ENCODE measurements at places on chromosomes 12 and 14.
A peak's percentile ranks its signal among the peaks of the same experiment; 100 is the strongest.

DNA sequence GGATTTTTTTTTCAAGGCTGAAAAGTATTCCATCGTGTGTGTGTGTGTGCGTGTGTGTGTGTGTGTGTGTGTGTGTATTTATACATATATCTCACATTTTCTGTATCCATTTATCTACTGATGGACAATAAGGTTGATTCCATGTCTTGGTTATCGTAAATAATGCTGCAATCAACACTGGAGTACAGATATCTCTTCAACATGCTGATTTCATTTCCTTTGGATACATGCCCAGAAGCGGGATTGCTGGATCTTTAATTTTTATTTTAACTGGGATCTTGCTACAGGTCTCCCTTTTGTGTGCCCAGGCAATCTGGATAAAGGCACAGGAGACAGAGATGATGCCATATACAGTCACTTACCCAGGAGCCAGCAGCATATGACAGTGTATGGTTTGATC lies 338.1 kb downstream of the SOX5 start:
- DNase-seq, result no peak

- no peak for DNase-seq
Measured at GRCh38 chr12:104299842-104300481, 3.6 kb upstream of the EID3 start.

GRCh38 chr12:24379861-24380521 lies 430.5 kb upstream of the SOX5 start:
- no peak for DNase-seq

DNA sequence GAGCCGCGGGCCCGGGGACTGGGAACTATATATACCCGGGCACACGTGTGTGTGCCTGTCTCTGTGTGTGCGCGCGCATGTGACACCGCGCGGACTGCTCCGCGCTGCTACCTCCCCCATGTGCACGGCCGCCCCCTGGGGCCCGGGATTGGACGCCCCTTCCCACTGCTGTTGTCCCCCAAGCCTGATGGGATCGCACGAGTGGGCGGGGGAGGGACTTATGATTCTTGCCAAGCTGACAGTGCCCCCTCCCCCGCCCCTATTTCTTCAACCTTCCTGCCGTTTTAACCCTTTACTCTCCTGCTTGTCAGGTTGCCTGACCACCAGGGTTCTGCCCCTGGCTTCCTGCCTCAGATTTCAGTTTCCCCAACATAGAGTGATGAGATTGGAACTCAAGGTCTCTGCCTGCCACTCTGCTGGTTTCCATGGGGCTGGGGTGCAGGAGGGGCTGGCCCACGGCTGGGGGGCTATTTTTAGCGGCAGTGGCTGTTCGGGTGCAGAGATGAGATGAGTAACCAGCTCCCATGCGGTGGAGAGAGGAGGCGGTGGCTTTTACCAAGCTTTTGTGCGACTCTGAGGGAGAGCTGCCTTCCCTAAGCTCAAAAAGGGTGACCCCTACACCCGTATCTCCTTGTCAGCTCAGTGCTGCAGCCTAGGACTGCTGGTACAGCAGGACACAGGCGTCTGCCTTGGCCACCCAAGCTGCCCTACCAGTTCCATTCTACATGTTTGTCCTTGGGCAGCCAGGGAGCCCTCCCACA lies at the start of gene DDN:
DDN (minus strand) TSS at position 5 of the 761 bp plus-strand sequence. CDS start 88 bp downstream, outside the sequence.
- DNase-seq, result peak; percentile 81

DNA sequence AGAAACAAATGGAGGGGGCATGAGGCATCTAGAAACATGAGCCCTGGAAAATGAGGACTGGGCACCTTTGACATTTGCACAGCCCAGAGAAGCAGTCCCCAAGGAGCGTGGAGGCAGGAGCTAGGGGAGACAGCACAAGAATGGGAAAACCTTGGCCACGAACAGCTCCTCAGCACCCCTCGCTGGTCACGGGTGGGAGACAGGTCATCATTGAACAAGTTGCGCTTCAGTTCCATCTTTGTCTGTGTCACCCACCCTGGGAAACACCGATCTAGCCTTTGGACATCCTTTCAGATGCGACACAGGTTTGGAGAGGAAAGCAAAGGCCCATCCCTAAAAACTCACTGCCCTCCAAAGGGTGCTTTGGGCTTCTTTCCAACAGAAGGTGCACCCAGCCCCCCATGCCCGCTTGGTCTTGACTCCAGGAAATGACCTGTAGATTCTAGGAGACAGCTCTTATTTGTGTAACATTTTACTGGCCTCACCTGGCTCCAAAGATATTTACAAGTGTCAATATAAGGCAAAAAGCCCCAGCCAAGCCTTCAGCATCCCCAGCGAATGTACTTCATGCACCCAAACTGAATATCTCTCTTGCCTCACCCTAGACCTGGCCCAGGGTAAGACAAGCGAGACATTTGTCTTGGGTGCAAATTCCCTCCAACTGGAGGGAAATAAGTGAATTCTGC lies 28.8 kb upstream of the CLMN start:
- DNase-seq, result no peak

DNA sequence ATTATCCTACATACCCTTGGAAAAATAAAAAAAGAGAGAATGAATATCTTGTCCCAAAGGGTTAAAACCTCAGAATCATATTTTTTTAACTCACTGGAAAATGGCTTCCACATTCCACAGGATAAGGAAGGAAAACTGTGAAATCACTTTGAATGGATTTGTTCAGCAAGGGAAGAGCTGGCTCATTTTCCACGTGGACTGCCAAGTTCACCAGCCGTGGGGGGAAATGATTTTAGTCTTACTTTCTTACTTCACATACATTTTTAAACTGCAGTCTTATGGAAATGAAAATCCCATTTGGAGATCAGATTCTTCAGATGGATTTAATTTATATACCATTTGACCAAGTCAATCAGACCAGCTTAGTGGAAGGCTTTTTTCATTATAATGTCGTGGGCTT lies 29.9 kb upstream of the AEBP2 start:
- no peak for DNase-seq

DNA sequence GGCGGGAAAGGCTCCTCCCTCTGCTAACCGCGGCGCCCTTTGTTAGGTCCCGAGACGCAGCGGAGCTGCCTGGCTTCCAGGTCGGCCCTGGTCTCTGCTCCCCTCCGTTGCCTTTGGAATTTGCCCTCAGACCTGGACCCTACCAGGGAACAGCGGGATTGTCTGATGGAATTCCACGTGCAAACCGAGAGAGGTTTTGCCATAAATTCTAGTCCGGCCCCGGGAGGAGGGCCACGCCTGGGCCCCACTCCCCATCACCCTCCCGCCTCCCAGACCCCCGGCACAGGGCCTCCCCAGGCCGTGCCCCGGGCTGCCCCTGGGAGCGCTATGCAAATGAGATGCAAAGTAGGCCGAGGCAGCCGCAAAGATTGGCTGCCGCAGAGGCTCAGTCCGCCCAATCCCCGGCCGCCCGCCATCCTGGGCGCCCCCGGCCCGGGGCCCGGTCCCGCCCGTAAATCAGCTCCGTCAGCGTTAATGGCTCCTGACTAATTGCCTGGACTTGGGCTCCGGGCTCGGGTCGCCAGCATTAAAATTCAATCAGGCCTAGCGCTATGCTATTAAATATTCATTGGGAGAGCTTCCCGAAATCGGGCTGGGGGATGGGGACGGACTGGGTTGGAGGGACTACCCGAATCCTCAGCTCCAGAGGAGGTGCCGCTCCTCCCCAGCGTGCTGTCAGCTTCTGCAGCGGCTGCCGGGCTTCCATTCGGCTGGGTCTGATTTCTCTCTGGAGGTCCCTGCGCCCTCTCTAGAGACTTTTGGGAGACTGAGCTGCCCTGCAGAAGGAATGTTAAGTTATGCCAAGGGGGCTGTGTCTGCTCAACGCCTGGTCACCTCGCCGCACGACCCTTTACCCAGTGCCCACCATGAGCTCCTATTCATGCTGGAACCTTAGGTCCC lies 15.7 kb upstream of the FIGNL2 start:
- DNase-seq, result peak; percentile 13

DNA sequence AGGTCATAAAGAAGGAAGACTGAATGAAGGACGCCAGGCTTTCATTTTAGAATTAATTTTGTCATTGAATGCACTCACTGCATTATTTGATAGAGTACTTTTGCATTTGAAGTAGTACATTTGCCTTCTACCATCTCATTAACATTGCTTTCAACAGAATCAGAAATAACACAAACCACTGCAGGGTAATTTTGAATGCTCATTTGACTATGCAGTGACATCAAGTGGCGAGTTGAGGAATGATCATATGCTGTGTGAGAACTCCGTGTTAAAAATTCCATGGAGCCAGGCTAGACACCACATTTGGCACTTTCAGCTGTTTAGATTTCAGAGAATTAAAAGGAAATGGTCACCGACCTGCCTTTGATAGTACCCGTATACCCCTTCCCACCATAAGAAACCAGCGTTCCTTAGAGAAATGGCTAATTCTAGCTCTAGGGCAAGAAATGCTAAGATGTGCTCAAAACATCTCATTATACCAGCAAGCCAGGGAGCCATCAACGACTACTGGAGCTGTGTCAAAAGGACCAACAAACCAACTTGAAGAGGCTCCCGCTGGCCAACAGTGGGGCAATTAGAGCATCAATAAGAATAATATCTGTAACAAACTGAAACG lies 16.5 kb downstream of the HEBP1 start:
- no peak for DNase-seq

- DNase-seq, result no peak
Measured at GRCh38 chr12:15001733-15002382, 29.0 kb downstream of the PDE6H start.

DNA sequence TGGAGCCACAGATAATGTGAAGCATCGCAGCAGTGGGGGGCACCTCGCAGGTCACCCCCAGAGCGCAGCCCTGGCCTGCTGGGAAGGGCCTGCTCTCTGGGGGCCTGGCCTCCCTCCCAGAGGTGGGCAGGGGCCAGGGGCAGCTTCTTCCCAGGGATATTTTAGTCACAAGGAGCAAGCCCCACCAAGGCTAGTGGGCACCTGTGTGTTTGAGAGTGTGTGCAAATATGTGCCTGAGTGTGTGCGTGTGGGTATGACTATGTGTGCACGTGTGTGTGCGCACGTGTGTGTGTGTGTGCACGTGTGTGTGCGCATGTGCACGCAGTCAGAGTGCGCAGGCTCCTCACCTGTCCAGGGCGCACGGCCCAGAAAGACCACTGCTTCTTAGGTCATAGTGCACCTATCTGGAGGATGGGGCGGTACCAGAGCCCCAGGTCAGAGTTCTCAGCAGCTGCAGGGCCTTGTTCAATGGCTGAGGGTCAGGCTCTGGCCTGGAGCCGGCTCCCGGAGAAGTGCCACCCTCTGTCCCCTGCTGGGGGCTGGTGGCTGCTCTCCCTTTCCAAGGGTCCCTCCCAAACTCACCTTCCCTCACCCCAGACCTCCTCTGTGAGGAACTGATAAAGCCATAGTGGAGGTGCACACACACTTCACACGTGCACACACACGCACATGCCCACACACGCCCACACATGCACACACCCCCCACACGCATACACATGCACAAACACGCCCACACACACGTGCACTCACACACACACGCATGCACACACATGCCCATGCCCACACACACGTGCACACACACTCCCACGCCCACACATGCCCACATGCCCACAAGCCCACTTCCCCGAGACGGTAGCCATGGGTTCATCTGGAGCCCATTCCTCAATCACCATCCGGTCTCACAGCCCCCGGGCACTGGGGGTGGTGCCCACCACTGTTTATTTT lies 128.5 kb downstream of the KIF26A start:
- no peak for DNase-seq

DNA sequence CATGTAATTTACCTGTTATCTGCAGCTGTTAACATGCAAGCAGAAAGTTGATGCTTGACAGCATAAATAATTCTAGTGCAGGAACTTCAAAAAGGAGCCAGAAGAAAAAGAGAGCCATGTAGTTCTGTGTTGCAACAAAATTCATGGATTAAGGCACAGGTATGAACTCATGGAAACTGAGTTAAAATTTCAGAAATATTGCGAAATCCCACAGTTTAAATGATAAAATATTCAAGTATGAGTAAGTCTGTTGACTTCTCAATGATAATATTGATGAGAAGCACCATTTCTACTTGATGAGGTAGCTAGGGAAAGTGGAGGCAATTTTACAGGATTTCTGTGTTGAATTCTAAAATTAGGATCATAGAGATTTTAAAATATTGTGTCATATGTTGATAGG lies 290.9 kb downstream of the TMEM117 start:
- DNase-seq, result no peak

GRCh38 chr14:32021341-32021740 lies 55.8 kb upstream of the ARHGAP5 start:
- no peak for DNase-seq

DNA sequence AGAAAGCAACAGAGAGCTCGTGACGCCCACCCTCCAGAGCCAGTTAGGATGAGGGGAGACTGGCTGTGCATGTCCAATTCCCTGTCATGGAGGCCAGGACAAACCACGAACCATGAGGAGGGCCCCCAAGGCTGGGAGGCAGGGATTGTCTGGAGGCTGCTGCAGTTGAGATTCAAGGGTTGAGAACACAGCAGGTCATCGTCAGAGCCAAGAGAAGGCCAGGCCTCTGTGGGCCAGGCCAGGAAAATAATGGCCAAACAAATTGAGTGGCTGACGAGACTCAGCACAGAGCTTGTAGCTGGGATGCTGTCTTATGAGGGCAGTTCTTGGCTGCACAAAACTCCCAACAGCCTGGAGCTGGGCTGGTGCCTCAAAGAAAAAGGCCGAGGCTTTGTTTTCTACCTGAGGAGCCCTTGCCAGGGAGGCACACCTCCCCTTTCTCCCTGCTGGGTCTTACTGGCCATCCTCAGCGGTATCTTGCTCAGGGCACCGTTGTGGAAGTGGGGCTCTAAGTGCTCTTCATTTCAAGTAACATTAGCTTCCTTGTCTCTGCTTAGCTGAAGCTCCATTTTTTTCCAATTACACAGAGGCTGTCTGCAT lies 665.9 kb downstream of the BCL11B start:
- no peak for DNase-seq

- no peak for DNase-seq
Measured at GRCh38 chr12:77204083-77204482, 138.7 kb upstream of the E2F7 start.

- DNase-seq, result peak; percentile 46
Measured at GRCh38 chr14:89681086-89682018, 264.3 kb upstream of the FOXN3 start.
